ENCODE measurements at places on chromosomes 4 and X.

GRCh38 chrX:115040417-115040816 is 23.0 kb upstream of the IL13RA2 start:
- no peak for DNase-seq

- DNase-seq: no peak
Observed at GRCh38 chr4:80213117-80213815, 16.0 kb downstream of the PRDM8 start.

DNA sequence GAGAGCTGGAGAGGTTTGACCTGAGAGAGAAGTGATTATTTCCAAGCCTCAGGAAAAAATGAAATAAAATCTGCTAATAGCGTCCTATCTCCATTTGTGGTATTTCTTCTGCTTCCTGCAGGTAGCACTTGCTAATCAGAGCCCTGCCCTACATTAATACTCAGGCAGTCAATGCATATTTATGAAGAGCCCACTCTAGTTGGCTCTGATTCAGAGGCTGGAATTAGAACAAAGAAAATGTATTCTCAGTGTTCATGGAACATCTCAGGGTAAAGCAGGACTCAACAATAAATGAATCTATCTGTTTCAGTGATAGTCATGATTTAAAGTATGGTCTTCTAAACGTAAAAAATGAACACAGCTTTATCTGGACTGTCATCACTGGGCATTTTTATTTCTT is 1.4 kb upstream of the ATP8A1 start:
- DNase-seq: no peak

- DNase-seq: no peak
Observed at GRCh38 chrX:72028701-72029470, 102.8 kb downstream of the RTL5 start.

- no peak for DNase-seq
Observed at GRCh38 chrX:39308126-39308525, 506.9 kb downstream of the MID1IP1 start.

DNA sequence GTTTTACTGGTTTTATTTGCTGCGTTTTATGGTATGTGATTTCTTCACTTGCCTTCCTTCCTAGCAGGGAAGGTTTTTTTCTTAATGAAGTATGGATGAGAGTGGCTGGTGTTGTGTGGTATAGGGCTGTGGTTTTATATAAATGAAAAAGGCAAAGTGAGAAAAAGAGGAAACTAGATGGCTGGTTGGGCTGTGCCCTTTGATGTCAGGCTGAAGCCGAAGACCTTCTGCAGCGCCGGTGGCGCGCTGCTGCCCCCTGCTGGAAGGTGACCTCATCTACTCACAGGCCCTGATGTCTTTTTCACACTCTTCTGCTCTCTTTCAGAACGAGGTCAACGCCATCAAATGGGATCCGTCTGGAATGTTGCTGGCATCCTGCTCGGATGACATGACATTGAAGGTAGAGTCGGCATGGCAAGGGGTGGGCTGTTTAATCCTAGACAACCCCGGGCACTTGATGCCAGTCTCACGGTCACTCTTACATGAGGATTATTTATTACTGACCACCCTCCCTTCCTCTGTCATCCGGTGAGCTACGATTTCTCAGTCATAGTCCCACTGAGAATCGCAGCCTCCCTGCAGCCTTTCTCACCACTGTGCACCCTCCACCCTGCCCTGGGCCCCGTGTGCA is 56.6 kb downstream of the GPR143 start:
- DNase-seq: peak; percentile 79
